RPMI7951 (cell line): ENCODE measurements at places on chromosomes 5 and 9.

DNA sequence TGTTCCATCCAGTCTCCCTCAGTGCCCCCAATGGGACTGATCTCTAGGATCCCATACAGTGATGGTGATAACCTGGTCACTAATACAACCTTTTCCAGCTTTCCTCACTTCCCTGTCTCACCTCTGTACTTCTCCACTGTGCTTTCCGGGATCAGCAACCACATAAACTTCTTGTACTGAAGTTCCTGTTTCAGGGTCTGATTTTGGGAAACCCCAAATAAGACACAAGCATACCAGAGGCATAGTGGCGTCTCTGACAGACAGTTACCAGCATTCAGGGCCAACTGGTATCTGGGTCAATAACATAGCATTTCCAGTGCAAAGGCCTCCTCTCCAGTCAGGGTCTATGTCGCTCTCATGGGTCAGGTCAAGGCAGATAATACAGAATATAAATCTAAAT, 64.3 kb downstream of the GLDC start:
- no peak for DNase-seq

GRCh38 chr5:89996335-89996734, 413.2 kb downstream of the CETN3 start:
- DNase-seq = no peak

DNA sequence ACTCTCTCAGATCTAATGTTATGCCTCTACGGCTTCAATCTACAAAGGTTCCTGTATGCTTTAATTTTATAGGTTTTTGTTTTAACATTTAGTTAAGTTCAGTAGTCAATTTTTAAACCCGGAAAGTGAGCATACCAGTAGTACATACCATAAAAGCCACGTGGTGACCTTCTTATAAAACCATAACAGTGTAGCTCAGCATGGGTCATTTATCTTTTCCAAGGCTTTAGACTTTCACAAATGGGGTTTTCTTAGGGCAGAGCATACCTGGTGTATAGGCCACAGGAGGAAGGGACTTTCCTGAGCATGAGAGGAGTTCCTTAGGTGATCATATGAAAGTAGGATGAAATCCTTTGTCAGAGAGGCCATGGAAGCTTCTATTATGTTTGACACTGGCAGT, 23.2 kb downstream of the ECM2 start:
- no peak for DNase-seq

DNA sequence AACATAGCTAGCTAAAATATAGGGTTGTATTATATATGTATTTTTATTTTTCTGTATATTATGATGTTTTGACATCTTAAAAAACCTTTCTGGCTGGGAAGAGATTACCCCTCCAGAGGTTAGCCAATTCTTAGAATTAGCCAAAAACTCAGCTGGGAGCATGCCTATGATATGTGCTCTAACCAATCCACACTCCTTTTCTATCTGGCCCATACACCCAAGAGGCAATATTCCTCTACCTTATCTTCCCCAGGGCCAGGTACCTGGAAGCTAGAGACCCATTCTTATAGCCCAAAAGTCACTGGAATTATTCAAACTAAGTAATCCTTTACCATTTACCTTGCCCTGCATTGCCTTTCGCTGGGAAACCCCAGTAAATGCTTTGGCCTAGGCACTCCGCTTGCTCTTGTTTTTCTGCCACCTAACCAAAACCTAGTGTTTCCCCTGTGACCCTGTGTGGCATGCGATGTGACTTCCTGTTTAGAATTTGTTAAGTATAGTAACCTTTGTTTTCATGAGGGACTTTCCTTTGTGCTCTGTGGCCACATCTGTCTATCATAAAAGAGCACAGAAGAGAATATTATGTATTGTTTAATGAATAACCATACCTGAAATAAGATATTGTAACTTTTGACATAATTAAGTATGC, 37.4 kb downstream of the CSNK1G3 start:
- DNase-seq = no peak

DNA sequence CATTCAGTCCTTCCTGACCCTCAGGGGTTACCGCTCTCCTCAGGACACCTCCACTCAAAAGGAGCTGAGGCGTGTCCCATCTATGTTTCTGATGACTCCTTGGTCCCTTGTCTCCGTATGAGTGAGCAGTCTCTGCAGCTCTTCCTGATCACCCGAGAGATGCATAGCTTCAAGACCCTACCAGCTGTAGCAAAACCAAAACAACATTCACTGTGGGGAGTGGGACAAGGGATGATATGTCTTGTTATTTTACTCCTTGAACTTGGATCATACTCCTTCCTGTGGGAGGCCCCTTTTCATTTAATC, 14.4 kb downstream of the GLDC start:
- no peak for DNase-seq

- no peak for DNase-seq
Observed at GRCh38 chr9:135355521-135356011, 124.0 kb upstream of the PPP1R26 start.

- DNase-seq = no peak
Observed at GRCh38 chr5:179137643-179138567, 77.7 kb downstream of the ZNF354C start.

DNA sequence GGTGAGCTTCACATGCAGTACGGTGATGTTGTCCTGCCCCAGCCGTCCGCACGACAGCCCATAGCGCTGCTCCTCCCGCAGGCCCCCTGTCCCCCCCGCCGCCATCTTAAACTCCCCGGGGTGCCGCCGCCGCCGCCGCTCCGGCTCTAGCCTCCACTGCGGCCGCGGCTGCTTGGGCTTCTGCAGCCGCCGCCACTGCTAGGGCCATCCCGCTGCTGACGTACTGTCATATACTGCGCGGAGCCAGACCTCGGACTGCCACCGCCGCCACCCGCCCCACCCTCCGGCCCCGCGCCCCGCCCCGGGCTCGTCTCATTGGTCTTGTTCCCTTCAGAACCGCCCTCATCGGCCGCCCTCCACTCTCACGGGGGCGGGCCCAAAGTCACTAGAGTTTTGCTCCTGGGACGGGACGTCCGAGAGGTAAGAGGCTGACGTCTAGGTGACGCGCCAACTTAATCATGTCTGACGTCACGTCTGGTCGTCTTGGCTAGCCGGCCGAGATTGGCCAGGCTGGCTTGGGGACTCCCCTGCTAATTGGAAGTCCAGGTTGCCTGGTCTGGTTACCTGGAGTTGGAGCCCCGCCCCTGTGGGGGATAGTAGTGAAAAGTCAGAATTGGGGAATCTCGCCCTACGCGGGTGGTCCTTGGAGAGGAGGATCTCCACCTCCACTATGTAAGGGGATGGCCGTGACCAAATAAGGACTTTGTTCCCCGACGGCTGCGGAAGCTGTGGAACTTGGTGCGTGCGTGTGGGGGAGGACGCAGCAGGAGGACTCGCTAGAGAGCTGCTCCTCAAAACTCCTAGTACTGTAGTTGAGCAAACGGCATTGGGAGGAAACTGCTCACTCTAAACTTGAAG, at the start of gene ELL2:
Gene ELL2 (minus strand): TSS at position 235 of the 858 bp plus-strand sequence. CDS start 130 bp downstream, at position 105.
- DNase-seq = peak; percentile 98

DNA sequence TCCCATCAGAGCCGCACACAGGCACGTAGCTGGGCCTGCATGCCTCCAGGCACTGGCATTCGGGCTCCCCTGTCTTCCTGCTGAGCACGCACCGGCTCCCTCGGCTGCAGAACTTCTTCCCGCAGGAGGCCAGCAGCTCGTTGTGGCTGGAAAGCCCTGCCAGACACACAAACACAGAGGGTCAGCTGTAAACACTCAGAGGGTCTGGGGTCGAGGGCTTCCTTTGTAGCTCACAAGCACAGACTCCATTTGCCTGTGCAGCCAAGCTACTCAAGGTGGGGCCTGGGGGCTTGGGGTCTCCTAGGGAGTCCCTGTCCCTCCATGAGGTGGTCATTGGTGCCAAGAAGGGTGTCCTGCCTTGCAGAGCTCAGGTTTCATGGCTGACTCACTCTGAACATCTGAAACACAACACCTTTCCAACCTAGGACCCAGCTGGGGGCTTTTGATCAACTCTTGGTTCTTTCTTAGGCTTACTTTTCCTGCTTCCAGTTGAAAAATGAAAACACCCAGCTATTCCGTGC, 211.4 kb downstream of the FSTL4 start:
- peak; percentile 3 for DNase-seq

DNA sequence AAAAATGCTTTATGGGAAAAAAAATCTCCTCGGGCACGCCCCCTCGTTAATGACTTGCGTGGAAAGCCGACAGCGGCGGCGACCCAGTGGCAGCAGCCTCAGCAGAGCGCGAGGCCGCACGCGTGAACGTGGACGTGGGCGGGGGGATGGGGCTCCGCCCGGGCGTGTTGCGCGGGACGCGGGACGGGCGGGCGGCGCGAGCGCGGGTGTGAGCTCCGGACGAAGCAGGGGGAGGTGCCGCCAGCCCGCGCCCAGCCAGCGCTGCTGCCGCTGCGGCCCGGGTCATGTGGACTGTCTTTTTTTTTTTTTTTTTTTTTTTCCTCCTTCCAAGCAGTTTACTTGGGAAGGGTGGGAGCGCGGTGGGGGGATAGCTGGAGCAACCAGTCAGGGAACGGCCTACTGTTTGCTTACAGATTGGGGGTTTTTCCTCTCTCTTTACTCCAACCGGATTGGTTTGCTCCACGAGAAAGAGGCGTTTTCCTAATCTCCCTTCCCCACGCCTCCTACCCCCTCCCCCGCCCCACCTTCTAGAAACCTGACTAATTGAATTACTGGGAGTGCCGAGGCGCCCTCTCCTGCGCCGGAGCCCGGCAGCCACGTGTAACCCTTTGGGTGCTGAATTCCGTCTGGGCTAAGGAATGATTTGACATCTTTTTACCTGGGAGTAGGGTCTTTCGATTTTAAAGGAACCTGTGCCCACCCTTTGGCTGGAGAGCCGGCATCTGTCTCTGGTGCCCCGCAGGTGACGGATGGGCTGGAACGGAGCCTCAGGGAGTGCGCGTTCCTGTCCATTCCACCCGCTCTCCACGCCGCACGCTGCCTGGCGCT, 1.7 kb upstream of the EFNA5 start:
- peak; percentile 72 for DNase-seq

DNA sequence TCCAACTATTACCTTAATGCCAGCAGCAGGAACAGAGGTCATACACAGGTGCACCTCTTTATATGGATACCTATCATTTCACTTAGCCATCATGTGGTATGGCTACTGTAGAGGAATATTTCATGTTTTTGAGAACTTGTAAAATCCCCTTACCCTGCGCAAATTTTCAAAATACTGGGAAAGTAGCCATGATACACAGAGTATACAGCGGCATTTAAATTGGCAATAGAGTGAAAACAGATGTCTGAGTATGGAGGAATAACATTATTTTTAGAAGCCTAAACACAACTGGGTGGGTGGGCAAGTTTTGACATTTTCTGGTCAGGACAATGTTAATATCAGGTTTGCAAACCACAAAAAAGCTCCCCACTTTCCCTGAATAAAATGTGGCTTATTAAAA, 109.5 kb downstream of the SMIM23 start:
- DNase-seq = no peak

DNA sequence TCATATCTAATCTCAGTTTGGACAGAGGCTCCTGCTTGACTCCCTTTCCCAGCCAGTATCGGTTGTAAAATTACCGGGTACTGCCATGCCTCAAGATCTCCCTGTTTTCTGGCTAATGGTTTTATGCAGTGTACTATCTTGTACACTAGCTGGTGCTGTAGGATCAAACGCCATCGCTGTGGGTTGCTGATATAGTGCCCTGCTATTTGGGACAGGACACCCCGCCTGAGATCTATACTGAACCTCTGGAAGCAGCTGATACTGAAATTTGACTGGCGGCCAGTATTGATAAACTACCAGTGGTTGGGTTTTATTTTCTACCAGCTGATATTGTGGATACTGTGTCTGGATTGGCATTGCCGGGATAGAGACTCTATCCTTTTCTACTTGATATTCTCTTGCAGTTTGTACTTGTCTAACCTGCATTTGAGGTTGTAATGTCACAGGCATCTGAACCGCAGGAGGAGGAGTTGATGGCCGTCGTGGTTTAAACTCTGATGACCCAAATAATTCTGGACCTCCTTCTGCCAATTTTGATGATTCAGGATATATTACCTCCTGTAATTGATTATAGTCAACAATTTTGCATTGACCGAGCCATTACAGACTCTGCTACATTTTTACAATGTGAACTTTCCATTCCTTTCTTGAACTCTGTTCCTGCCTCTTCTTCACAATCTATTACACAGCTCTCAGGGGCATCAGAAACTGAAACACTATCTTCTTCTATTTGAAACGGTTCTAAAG, 112.5 kb upstream of the LARP1 start:
- DNase-seq = peak; percentile 10

- no peak for DNase-seq
Observed at GRCh38 chr5:88085462-88085861, 183.2 kb downstream of the TMEM161B start.

DNA sequence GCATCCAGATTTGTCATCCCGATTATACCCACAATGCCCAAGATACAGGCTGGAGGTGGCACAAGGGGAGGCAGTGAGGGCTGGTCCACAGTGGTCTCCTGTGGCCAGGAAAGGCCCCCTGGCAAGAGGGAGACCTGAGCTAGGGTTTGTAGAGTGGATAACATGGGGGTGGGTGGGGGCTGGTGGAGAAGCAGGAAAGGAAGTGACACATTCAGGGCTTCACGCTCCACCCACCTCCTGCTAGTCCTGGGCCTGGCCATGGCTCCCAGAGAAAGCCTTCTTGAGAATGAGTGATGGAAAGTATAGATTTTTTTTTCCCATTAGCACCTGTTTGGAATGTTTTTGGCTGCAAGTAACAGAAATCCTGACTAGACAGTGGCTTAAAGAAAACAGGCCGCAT, 81.3 kb downstream of the ANKRD33B start:
- DNase-seq = no peak

GRCh38 chr9:2018764-2019558, 3.8 kb downstream of the SMARCA2 start:
- DNase-seq = no peak

DNA sequence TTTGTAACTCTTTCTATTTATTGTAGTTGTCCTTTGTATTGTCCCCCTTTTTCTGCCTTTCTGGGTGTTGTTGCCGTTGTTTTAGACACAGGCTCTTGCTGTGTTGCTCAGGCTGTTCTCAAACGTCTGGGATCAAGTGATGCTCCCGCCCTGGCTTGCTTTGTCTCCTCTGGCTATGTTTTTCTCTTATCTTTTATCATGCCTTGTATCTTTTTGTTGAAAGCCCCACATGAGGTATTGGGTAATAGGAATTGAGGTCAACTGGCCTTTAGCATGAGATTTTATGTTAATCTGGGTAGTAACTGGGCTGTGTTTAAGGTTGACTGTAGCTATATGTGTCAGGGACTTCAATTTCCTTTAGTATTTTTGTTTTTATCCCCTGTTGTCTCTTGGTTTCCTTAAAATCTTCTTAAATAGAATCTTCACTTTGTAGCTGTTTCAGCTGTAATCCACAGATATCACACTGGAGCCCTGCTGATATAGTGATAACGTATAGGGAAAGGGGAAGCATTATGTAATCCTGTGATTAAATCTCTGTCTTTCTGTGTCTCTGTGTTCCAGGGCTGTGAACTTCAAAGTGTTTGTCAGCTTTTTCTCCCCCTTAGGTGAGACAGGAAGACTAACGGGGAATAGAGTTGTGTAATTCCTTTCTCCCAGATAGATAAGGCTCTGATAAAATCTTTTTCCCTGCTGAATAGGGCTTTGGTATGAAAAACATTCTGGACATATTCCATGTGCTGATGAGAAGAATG, 25.9 kb upstream of the CACNA1B start:
- DNase-seq = no peak

DNA sequence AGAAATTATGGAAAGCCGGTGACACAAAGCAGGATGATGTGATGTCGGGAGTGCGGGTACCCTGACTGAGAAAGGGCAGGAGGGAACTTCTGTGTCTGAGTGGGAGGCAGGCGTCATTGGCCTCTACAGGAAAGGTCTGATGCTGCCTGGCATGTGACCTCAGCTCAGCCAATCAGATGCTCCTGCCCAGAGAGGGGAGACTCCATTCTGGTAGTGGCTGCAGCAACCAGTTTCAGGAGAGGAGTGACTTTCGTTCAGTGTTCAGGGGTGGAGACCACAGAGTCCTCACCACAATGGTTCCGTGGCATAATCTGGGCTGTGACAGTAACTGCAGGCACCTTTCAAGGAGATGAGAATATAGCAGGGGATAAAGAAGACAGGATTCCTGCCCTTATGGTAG, 6.7 kb upstream of the SFXN1 start:
- DNase-seq = no peak
